Stimulated activated CD8-positive, alpha-beta memory T cell treated with anti-CD3 and anti-CD28 coated beads, Interleukin-7, amount 100 ng/mL, for 4 hours (primary cell): ENCODE measurements at places on chromosomes 3 and 15.

- DNase-seq = no peak
Measured at GRCh38 chr3:172824229-172824628, 73.7 kb downstream of the ECT2 start.

DNA sequence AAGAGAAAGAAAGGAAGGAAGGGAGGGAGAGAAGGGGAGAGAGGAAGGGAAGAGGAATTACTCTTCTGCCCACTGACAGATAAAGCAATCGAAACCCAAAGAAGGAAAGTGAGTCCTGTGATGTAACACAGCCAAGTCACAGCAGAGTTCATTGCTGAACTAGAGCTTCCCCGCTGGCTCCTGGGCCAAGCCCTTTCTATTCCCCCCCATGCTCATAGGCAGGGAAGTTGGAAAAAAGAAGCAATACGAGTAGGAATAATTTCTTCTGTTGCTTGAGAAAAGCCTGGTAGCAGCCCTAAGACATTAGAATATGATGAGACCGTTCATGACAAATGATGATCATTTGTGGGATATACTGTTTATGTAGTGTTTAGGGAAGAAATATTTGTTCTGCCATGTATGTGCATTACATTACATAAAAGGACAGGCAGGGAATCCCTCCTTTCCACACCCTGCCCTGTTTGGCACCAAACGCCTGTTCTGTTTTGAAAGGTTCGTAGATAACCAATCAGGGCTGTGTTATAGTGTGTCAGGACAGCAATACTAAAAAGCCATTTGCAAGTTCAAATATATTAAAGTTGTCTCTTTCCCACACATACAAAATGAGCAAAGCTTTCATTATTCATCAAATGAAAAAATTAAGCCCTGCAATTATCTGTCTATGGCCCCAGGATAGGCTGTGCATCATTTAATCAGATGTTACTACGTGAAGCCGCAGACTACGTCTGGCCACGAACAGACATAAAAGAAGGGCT lies 111.0 kb upstream of the TRPM1 start:
- DNase-seq = no peak

GRCh38 chr3:19598870-19599269 lies 335.1 kb downstream of the EFHB start:
- DNase-seq = no peak

GRCh38 chr3:117589454-117589853 lies 879.9 kb downstream of the TUSC7 start:
- DNase-seq = no peak

DNA sequence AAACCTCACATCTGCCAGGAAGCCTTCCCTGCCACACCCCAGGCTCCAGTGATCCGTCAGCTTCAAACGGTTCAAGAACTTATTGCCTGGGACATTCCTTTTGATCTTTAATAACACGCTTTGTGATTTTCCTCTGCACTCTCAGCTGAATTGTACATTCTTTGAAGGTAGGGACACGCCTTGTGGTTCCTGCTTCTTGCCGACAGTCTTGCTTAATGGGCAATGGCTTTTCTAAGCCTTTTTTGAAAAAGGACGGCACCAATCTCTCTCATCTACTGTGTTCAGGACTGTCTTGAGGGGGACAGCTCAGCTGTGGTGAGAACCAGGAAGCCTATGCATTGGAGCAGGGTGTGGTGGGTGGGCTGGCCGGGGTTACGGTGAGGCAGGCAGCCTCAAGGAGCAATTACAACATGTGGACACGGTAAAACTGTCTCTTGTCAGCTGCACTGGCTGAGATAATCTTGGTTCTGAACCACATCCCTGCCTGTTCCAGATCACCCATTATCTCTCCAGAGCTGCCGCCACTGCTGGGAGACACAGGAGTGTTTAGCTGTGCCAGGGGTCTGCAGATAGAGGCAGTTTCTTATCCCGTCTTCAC lies 46.0 kb upstream of the GLCE start:
- no peak for DNase-seq

GRCh38 chr15:99053380-99054024 lies 45.9 kb upstream of the PGPEP1L start:
- DNase-seq = no peak
